ENCODE measurements at places on chromosomes 12 and 14.

GRCh38 chr12:40833818-40834217 is 141.6 kb downstream of the CNTN1 start:
- no peak for DNase-seq

GRCh38 chr12:21472197-21472823 is 29.1 kb downstream of the RECQL start:
- no peak for DNase-seq

- no peak for DNase-seq
Measured at GRCh38 chr12:67958187-67958586, 31.1 kb upstream of the IFNG-AS1 start.

- no peak for DNase-seq
Measured at GRCh38 chr14:51225751-51226150, 14.3 kb upstream of the TMX1 start.

GRCh38 chr12:97938031-97938430 is 475.4 kb downstream of the RMST start:
- DNase-seq: no peak

DNA sequence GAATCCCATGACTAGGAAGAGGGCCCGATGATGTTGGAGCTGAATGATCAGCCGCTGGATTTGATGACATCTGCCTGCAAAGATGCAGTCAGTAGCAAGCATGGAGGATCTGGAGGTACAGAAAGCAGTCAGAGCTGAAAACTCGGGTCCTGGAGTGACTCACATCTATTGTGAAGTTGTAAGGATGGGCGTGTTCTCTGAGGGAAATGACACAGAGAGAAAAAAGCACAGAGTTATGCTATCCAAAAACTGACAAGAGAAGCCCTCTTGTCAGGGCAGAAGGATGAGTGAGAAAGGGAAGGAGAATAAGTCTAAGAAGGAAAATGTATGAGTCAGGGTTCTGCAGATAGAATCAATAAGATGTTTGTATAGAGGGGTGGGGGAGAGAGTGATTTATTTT is 380.4 kb upstream of the CCDC196 start:
- no peak for DNase-seq

All from stimulated activated CD4-positive, alpha-beta T cell treated with anti-CD3 and anti-CD28 coated beads, Interleukin-1b, Interleukin-23, amount 100 ng/mL, for 1 hour (primary cell).